Fibroblast of skin of left quadriceps (primary cell): ENCODE measurements at places on chromosomes 7 and 10.

GRCh38 chr10:106793617-106794016, 370.9 kb downstream of the SORCS1 start:
- DNase-seq: peak; percentile 1

GRCh38 chr7:151790095-151790829, 86.7 kb downstream of the PRKAG2 start:
- DNase-seq: no peak

GRCh38 chr10:59977486-59977885, 71.1 kb upstream of the CCDC6 start:
- DNase-seq: no peak

GRCh38 chr7:157058068-157058467, 47.6 kb upstream of the MNX1 start:
- DNase-seq: no peak

DNA sequence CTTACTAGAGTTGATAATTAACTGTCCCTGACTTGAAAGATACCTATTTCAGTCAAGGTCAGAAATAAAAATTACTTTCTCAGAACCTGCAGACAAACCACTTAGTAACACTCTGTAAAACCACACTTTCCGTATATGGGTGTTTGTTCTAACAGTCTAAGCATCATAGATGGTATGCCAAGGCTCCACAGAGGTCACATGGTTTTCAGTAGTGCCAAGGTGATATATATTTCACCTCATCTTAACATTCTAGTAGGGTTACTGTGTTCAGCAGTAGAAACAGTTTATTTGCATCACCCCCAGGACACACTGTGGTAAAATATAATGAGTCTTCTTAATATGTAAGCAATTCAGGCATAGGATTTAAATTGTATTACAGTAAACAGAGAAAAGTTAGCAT, 61.5 kb downstream of the KCND2 start:
- no peak for DNase-seq

- no peak for DNase-seq
Measured at GRCh38 chr10:132536241-132536876, 1.2 kb upstream of the INPP5A start.

DNA sequence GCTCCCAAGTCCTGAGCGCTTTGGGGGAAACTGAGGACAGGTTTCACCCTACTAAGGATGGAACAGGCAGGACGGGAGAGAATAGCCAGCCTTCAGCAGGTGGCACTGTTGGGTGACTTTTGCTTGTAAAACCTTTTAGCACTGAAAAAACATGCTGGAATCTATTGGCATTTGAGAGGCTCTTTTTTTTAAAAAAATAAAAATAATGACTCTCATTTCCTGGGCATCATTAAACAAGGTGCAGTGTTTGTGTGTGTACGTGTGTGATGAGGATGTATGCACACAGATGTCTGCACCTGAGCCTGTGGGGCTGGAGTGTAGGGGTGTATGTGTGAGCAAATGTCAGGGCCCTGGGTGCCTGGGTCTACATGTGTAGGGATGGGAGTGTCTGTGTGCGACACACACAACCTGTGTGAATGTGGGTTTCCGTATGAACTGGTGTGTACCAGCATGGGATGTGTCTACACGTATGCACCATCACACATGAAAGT, 177.9 kb downstream of the RPS24 start:
- peak; percentile 33 for DNase-seq

DNA sequence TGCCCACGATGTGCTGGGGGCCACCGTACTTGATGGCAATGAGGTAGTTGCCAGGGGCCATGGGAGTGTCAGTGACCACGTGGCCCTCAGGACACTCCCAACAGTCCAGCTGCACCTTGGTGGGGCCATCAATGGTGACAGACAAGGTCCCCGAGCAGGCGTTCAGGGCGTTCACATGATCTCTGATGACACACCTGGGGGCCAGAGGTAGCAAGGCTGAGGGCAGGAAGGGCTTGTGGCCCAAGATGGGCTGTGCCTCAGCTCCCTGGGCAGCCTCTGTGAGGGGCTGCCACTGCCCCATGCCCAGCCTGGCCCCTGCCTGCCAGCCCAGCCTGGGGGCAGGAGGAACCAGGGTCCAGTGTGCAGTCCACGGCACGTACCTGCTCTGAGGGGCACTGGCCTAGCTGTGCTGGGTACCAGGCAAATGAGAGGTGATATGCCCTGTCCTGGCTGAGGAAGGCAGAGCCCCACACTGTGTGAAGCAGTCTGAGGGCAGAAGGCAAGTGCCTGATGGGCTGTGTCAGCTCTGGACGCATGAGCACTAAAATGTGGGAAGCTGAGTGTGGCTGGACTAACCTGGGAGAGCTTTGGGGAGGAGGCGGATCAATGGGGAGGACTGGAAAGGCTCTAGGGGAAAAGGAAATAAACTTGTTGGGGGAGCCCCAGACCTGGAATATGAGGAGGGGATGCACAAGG, 3.5 kb upstream of the KCP start:
- no peak for DNase-seq

- DNase-seq: no peak
Measured at GRCh38 chr7:30453016-30453415, 25.6 kb downstream of the NOD1 start.

GRCh38 chr7:16944936-16945335, 63.2 kb upstream of the AGR3 start:
- no peak for DNase-seq

DNA sequence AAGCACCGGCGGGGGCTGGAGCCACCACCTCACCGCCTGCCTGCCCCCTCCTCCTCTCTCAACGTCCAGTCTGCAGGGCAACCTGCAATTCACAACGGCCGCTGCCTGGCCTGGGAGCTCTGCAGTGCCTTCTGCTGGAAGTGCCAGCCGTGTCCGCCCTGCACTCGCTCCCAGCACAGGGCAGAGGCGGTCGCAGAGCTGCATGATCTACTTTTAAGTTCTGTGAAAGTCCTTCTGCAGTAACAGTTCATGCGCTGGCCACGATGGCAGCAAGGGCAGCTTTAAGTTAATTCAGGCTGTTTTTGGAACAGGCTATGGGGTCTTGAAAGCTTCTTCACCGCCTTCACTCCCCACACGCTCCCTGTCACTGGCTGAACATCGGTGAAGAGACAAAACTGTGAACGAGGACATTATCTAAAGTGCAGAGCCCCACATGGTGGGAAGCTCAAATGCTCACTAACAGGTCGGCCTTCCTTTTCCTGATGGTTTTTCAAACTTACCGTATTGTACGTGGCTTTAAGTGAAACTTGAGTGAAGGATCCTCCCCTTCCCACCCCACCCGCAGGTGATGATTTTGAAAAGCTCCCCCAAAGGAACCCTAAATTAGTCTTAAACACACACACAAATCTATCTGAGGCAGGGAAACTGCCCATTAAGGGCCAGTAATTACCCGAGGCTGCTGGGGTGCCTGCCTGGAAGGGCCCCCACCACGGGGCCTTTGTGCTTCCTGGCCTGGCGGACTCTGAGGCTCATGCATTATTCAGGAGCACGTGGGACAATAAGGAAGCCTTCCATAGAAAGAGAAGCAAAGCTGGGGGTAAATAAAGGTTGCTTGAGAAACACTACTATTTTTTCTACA, 504.3 kb downstream of the DNAJB6 start:
- no peak for DNase-seq

GRCh38 chr7:103009466-103010185, 65.0 kb downstream of the FBXL13 start:
- DNase-seq: no peak

GRCh38 chr10:102406815-102407214, 11.3 kb downstream of the NFKB2 start:
- no peak for DNase-seq

- DNase-seq: peak; percentile 41
Measured at GRCh38 chr7:5494683-5495561, 71.3 kb upstream of the TNRC18 start.

GRCh38 chr7:99539213-99539811, 12.6 kb downstream of the FAM200A start:
- no peak for DNase-seq

DNA sequence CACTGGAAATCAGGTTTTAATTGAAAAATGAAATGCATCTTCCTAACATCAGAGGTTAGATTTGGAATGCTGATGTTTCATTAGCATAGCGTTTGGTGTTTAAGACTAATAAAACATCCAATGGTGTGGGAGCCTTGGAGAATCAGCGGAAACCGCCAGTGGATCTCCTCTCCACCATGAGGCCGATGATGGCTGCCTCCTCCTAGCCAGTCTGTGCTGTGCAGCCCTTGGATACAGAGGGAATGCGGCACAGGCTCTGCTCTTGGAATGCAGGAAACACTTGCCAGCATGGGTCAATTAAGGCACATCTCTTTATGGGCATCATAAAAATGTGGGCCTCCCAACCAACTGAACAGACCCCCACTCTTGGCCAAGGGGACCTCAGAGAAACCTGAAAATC, 259.9 kb downstream of the GLRX3 start:
- no peak for DNase-seq

- no peak for DNase-seq
Measured at GRCh38 chr7:23106823-23107663, 1.5 kb downstream of the KLHL7 start.

GRCh38 chr7:129401967-129402860, 32.0 kb upstream of the STRIP2 start:
- DNase-seq: no peak

DNA sequence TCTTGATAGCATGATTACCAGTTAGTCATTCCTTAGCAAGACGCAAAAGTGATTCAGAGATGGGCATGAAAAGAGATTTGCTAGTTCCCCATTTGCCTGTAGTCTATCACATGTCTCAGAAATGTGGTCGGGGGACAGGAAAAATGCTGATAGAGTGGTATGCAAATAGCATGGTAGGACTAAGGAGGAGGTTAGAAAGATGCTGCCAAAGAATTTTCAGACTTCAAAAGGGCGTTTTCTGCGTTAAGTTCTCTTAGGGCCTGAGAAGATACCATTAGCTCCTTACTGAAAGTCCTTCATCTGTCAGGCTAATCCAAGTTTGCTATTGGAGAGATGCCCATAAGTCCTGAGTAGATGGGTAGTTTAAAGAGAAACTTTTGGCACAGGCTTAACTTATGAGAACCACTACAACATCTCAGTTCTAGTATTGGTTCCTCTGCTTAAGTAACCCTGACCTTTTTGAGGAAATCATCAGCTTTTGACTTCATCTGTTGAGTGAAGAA, 2.7 kb downstream of the CALD1 start:
- DNase-seq: no peak

GRCh38 chr10:101388676-101389276, 34.8 kb downstream of the BTRC start:
- no peak for DNase-seq

DNA sequence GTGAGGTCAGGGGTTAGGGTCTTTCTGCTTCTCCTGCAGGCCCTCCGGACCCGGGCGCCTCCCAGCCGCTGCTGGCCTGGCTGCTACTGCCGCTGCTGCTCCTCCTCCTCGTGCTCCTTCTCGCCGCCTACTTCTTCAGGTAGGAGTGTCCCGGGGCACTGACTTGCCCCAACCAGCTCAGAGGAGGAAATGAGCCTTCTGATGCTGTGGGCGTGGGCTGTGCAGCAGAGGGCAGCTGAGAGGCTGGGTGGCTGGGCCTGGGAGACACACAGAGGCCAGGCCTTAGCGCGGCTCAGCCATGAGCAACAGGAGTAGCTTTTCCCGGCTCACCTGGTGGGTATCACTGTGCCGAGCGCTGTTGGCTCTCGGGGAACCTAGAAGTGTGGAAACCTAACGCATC, 78.9 kb downstream of the MKI67 start:
- no peak for DNase-seq

DNA sequence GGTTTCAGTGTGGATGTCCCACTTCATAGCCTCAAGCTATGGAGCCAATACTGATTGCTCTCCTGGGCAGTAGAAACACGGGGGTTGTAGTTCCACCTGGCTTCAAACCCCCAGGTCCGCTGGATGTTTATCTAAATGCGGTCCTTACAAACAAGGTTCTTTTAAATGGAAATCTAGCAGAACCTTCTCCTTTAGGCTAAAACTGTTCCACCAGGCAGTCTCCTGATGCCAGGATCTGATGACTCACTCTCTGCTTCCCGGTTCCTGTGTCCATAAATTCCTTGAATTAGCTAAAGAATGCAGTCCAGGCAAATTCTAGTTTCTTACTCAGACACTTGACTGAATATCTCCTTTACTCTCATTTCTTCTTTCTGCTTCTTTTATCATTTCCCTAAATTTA, 108.4 kb upstream of the FAM3C start:
- DNase-seq: peak; percentile 83

GRCh38 chr10:95314192-95314918, 23.6 kb upstream of the PDLIM1 start:
- DNase-seq: no peak

DNA sequence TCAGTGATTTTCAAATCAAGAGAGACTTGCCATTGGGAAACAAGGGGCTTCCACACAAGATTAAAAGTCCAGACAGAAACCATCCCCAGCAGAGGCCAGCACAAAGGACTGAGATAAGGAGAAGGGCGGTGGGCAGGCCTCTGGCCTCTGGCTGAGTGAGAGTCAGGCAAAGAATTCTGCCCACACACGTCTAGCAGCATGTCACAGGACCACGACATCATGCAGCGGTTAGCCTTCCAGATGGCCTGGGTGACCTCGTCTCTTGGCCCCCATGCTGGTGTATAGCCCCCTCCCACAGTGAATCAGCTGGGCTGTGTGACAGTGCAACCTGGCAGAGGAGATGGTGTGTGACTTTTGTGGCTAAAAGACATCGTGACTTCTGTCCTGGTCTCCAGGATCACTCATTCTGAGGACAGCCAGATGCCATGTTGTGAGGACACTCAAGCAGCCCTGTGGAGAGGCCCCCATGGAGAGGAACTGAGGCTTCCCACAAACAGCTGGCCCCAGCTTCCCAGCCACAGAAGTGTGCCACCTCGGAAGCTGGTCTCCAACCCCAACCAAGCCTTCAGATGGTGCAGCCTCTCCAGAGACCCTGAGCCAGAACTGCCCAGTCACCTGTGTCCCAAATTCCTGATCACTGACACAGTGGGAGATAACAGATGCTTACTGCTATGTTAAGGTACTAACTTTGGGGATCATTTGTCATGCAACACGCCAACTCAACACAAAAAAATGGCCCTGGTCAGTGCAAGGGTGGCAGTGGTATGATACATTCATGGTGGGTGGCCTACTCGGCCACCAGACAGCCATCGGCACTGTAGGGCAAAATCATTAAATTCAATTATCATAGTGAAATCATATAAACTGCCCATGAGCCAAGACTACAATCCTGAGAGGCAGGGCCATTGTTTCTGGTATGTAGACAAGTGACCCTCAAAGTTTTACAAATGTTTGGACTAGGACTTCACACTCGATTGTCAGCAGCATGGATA, 73.2 kb downstream of the TNS3 start:
- DNase-seq: no peak

- DNase-seq: no peak
Measured at GRCh38 chr10:62225362-62225761, 43.3 kb downstream of the RTKN2 start.

DNA sequence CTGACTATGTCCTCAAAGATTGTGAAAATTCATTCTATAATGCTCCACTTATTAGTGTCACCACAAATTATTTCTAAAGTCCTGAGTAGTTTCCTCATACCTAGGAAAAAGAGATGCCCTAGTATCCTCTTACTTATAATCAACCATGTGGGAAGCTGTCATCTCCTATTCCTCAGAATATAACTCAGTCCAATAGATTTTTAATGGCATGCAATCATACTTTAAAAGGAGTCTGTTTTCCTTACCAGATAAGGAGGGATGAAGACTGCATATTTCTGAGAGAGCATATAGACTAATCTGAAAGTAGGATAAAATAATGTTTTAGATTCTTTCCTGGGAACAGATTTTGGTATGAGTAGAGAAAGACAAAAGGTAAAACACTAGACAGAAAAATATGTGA, 727.7 kb upstream of the GRM3 start:
- DNase-seq: no peak
